ENCODE measurements at places on chromosomes 6 and 20. TPM values are rescaled to one million over a fixed set of nuclear protein-coding genes. Genes with fewer than 3 reads are reported as not detected.

GRCh38 chr20:59821788-59822187 lies 111.6 kb downstream of the SYCP2 start:
- peaks cover 35% of the 10 kb centered on the region for H3K4me1 ChIP-seq
- DNase-seq = no peak
- H3K27me3 ChIP-seq = no peaks in the 10 kb centered on the region
- H3K36me3 ChIP-seq = no peaks in the 10 kb centered on the region

DNA sequence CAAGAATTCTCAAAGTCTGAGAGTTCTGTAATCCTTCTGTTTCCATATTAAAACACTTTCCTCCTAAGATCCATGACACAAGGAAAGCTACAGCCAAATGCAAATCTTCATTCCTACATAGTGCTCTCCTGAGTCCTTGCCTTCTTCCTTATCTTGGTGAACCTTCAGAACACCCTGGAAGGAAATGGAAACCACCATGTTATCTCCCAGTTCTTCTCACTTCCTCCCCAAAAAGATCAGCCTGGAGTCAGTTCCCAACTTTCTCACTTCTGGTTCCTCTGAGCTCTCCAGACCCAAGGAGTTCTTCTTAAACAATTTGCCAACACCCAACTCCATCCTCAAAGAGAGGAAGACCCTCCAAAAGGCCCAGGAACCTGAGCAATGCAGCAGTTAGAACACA lies 193.3 kb upstream of the CCN2 start:
- H3K4me3 ChIP-seq = no peak overlapping the region
- DNase-seq = no peak
- no peaks in the 10 kb centered on the region for H3K4me1 ChIP-seq
- no peak overlapping the region for H3K27ac ChIP-seq
- H3K36me3 ChIP-seq = no peaks in the 10 kb centered on the region
- H3K27me3 ChIP-seq = no peaks in the 10 kb centered on the region

The CABLES2 gene
- total RNA-seq = 8.8 TPM

DNA sequence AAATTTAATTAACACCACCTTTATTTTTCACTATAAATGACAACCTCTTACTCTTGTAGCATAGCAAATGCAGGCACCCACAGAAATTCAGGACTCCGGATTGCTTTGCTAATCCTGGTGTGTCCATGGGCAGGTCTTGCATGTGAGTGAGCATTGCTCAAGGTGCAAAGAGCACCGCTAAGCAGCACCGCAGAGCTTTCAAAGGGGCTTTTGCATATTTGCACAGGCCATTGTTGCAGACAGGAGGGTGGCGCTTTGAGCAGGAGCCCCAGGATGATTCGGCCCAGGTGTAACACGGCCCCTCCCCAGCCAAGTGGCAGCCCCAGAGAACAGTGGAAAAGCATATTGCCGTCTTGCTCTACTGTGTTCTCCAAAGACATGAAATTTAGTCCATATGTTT lies 293.2 kb downstream of the NRN1 start:
- peaks cover 9% of the 10 kb centered on the region for H3K4me1 ChIP-seq
- H3K4me3 ChIP-seq = no peak overlapping the region
- no peak for DNase-seq

GRCh38 chr20:41309817-41310216 lies 7.7 kb downstream of the ZHX3 start:
- DNase-seq = no peak
- no peaks in the 10 kb centered on the region for H3K4me1 ChIP-seq
- H3K27ac ChIP-seq = peak overlapping the region; percentile 59
- H3K36me3 ChIP-seq = no peaks in the 10 kb centered on the region
- H3K4me3 ChIP-seq = no peak overlapping the region

- no peaks in the 10 kb centered on the region for H3K4me1 ChIP-seq
- no peak overlapping the region for H3K27ac ChIP-seq
- H3K4me3 ChIP-seq = no peak overlapping the region
- H3K36me3 ChIP-seq = peaks cover 49% of the 10 kb centered on the region
- no peaks in the 10 kb centered on the region for H3K27me3 ChIP-seq
These were observed 95.1 kb downstream of the IRAK1BP1 start for GRCh38 chr6:78962448-78962847.

DNA sequence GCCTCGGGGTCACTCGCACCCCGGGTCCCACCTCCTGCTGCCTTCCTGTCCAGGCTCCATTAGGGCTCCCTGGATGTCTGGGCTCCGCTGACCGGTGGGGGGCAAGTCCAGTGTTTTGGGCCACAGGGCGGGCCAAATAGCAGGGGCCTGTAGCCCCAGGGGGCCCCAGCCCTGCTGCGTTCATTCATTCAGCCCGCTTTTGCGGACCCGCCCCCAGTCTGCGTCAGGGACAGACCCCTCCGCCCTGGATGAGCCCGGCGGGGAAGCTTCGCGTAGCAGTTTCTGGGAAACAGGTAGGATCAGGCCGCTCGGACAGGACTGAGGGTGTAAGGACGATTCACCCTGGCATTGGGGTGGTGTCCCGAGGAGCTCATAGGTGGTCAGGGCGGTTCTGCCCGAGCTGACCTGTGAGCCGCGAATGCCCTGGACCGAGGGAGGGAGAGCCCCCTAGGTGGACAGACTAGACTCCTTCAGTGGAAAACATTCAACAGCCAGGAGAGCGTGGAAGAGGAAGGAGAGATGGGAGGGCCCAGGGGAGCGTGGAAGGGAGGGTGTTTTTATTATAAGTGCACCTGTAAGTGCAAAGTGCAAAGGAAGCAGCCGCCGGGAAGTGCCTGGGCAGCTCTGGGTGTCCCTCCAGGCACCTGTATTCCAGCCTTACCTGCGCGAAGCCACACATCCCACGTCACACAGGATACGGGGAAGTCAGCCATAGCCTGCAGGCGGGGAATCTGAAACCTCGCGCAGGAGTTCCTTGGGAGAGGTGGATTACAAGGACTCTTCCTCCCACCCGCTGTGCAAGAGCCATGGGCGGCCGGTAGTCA lies 662 bp downstream of the ENTPD6 start:
- DNase-seq = peak; percentile 44
- peak overlapping the region; percentile 85 for H3K27ac ChIP-seq
- H3K27me3 ChIP-seq = no peaks in the 10 kb centered on the region
- no peaks in the 10 kb centered on the region for H3K36me3 ChIP-seq
- H3K4me3 ChIP-seq = peak overlapping the region; percentile 97
- no peaks in the 10 kb centered on the region for H3K4me1 ChIP-seq

- no peak overlapping the region for H3K27ac ChIP-seq
- H3K36me3 ChIP-seq = no peaks in the 10 kb centered on the region
- H3K27me3 ChIP-seq = no peaks in the 10 kb centered on the region
- DNase-seq = no peak
- no peaks in the 10 kb centered on the region for H3K4me1 ChIP-seq
These were observed 224.5 kb downstream of the ARID1B start for GRCh38 chr6:157001716-157002115.

The CALHM4 gene
- total RNA-seq = not detected

GRCh38 chr6:124661097-124661661 lies 301.1 kb upstream of the RNF217 start:
- no peak overlapping the region for H3K27ac ChIP-seq
- no peak overlapping the region for H3K4me3 ChIP-seq
- DNase-seq = no peak
- no peaks in the 10 kb centered on the region for H3K27me3 ChIP-seq
- no peaks in the 10 kb centered on the region for H3K36me3 ChIP-seq
- H3K4me1 ChIP-seq = no peaks in the 10 kb centered on the region

The RBPJL gene
- not detected for total RNA-seq

The HLA-F gene
- total RNA-seq = 271 TPM

DNA sequence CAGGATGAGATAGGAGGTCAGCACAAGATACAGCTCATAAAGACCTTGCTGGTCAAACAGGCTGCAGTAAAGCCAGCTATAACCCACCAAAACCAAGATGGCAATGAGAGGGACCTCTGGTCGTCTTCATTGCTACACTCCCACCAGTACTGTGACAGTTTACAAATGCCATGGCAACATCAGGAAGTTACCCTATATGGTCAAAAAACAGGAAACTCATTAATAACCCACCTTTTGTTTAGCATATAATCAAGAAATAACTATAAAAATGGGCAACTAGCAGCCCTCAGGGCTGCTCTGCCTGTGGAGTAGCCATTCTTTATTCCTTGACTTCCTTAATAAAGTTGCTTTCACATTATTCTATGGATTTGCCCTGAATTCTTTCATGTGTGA lies 30.9 kb downstream of the SLC22A2 start:
- H3K36me3 ChIP-seq = no peaks in the 10 kb centered on the region
- H3K4me1 ChIP-seq = no peaks in the 10 kb centered on the region

DNA sequence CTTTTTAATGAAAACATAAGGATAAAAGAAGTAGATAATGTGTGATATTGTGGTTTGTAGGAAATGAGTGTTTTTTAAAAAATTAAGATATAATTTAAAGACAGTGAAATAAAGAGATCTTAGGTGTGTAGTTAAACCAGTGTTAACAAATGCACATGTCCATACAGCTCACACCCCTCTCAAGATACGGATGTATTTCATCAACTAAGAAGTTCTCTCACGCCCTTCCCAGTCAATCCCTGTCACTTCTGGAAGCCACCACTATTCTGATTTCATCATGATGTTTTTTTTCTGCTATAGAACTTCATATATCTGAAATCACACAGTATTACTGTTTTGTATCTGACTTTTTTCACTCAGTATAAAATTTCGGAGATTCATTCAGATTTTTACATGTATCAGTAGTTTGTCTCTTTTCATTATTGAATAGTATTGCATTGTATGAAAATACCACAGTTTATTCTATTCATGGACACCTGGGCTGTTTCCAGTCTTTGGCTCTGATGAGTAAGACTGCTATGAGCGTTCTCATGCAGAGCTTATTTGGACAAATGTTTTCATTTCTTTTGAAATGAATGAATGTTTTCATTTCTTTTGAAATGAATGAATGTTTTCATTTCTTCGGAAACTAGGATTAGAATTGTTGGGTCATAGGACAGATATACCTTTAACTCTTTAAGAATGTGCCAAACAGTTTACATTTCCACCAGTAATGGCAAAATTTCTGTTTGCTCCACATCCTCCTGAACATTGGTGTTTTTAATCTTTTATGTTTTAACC lies 49.7 kb upstream of the ELOVL5 start:
- no peaks in the 10 kb centered on the region for H3K27me3 ChIP-seq
- H3K4me1 ChIP-seq = no peaks in the 10 kb centered on the region
- no peaks in the 10 kb centered on the region for H3K36me3 ChIP-seq

DNA sequence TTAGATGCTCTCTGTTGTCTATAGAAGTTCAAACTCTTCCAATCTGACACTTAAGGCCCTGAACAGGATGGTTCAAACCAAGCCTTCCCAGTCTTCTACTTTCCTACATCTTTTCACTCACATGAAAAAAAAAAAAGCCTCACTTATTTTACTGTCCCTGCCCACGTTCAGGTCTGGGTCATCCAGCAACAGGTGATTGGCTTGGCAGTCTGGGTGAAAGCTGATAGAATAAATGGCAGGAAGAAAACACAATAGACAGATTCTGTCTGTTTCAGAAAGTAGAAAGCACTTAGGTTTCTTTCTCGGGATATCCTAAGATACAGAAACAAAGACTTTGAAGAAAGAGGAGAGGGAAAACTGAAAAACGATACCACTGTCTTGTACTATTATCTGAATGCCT lies 61.8 kb upstream of the HSF2 start:
- H3K27ac ChIP-seq = no peak overlapping the region
- H3K27me3 ChIP-seq = no peaks in the 10 kb centered on the region
- no peak overlapping the region for H3K4me3 ChIP-seq
- H3K4me1 ChIP-seq = no peaks in the 10 kb centered on the region
- H3K36me3 ChIP-seq = no peaks in the 10 kb centered on the region
- DNase-seq = no peak

DNA sequence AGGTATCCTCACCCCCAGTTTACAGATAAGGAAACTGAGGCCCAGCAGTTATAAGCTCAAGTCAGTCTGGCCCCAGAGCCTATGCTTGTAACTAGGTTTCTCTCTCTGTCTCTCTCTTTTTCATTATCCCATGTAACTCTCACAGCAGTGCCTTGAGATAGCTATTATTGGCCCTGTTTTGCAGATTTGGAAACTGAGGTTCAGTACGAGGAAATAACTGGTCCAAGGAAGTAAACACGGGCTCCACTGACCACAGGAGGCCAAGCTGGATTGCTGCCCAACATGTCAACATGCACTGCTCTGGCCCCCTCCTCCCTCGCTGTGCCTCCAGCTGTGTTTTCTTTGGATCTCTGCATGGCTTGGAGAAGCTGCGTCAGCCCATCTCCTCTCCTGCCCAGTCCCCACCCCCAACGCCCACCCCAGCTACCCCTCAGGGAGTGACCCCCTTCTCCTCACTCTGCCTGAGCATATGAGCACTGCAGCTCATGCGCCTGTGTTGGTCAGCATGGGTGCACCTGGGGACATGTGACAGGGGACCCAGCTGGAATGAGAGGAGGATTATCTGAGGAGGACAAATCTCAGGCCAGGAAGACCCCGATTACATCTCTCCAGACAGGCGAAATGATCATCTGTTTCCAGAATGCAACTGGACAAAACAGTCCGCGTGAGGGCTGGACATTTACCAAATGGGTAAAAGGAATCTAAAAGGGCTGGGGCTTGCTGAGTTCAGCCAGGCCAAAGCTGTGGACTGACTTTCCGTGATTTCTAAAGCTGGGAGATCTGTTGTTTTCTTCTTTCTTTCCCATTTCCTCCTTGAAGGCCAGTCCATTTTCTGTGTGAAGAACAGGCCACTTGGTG lies 7.8 kb upstream of the PLTP start:
- peak overlapping the region; percentile 52 for H3K27ac ChIP-seq
- no peak overlapping the region for H3K4me3 ChIP-seq
- no peaks in the 10 kb centered on the region for H3K4me1 ChIP-seq
- DNase-seq = no peak
- no peaks in the 10 kb centered on the region for H3K36me3 ChIP-seq

DNA sequence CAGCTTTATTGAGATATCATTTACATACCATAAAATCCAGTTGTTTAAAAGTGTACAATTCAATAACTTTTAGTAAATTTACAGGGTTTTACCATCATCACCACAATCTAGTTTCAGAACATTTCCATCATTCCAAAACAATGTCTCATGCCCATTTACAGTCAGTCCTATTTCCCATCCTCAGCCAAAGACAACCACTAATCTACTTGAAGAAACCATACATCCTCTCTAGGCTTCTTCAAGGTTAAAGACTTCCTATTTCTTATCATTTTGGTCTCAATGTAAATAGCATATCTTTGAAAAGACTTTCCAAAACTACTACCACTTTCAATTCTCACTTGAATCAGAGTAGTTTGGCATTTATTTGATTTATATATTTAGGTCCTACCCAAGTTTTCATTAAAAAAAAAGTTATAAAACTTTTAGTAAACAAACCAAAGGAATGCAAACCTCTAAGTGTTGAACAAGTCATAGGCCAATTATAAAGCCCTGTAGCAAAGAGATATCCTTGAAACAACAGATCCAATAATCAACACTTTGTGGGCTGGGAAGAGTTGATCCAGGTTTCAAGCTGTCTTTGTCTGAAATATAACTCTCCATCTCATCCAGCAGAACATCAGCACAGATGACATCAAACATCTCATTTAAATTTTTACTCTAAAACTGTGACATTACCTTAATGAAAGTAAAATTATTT lies 211.3 kb upstream of the RUNX2 start:
- H3K27me3 ChIP-seq = no peaks in the 10 kb centered on the region
- H3K36me3 ChIP-seq = no peaks in the 10 kb centered on the region
- no peak overlapping the region for H3K4me3 ChIP-seq
- H3K4me1 ChIP-seq = no peaks in the 10 kb centered on the region

- no peaks in the 10 kb centered on the region for H3K27me3 ChIP-seq
- H3K36me3 ChIP-seq = no peaks in the 10 kb centered on the region
- no peaks in the 10 kb centered on the region for H3K4me1 ChIP-seq
- no peak for DNase-seq
- no peak overlapping the region for H3K4me3 ChIP-seq
These were observed 632.2 kb downstream of the COL12A1 start for GRCh38 chr6:74573613-74574012.

All from Peyer's patch (tissue), 4 donors.